RKO (cell line): ENCODE measurements at places on chromosomes 16 and 17.

- DNase-seq: peak; percentile 2
Observed at GRCh38 chr16:83533193-83533592, 274.6 kb upstream of the HSBP1 start.

DNA sequence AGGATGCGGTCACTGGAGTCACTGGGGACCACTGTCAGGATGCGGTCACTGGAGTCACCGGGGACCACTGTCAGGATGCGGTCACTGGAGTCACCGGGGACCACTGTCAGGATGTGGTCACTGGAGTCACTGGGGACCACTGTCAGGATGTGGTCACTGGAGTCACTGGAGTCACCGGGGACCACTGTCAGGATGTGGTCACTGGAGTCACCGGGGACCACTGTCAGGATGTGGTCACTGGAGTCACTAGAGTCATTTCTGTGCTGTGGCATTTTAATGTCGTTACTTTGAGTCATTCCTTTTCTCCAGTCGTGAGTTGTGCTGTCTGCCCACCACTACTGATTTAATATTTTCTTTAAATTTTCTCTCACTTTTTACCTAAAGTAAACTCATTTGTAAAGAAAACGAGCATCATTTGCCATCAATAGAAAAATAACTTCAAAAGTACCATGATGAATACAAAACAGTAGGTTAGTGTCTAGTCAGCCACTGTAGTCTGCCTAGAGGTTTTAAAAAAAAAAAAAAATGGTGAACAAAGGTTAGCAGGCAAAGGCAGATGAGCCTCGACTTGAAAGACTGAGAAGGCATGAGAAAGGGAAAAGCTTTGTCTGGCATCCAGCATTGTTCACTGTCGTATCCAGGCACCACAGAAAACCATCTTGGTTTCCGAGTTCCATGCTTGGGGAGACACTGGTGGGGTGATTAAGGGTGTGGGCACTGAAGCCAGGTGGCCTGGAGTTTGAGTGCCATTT is 346.6 kb downstream of the SNX29 start:
- peak; percentile 2 for DNase-seq

- peak; percentile 40 for DNase-seq
Observed at GRCh38 chr17:75517297-75517865, 1.1 kb downstream of the TSEN54 start.

DNA sequence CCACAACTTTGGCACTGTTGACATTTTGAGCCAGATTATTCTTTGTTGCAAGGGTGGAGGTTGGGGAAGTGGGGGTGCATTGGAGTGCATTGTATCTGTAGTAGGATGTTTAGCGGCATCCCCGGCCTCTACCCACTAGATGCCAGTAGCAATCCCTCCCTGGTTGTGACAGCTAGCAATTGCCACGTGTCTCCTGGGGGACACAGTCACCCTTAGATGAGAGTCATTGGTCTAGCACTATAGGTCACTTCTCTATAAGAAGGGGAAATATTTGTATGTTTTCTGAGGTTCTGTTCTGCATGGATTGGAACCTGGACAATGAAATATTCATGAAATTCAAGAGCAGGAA is 32.4 kb downstream of the MSI2 start:
- no peak for DNase-seq

DNA sequence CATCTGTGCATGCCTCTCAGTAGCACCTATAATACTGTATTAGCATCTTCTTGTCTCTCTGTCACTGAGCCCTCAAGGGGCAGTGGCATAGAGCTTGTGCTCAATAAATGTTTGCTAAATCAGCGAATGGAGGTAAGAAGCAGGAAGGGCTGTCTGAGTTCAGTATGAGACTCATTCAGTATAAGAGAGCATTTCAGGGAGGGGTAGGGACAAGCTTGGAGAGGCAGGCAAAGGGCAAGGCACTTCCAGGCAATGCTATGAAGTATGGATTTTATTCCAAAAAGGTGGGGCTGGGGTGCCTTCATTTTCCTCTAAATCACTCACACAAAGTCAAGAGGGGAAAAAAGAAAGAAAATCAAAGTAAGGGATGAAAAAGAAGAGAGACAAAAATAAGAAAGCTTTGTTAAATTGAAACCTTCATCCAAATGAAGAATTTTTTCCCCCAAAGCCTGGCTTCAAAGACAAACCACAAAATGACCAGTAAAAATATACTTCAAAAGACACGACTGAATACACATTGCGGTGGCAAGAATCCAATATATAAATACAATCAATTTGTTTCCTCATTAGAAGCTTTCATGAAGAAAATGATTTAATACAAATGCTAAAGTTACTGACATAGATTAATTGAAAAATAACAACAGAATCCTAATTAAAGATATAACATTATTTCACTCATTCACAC is 51.2 kb downstream of the SKAP1 start:
- DNase-seq: no peak

DNA sequence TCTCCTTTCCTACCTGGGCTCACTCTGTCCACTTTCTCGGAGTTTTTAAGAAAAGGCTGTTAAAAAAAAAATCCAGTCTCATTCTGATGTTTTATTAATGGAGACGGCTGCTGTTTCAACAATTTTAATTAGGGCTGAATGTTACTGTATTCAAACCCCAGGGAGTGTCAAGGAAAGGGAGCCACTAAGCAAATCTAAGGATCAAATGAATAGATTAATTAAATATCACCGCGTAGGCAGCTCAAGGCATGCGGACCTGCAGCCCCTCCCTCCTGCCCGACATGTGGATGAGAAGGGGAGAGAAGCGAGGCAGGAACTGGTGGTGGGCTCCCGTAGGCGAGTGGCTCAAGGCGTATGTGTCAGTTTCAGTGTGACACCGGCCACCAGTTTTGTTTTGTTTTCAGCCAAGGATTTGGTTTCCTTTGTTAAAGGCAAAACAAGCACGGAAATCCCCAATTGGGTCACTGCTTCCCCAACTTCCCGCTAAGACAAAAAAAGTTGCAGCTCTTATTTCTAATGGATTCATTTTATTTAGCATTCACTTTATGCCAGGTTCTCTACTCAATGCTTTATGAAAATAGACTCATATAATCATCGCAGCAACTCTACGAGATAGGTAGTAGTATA is 110.6 kb downstream of the GP2 start:
- no peak for DNase-seq

DNA sequence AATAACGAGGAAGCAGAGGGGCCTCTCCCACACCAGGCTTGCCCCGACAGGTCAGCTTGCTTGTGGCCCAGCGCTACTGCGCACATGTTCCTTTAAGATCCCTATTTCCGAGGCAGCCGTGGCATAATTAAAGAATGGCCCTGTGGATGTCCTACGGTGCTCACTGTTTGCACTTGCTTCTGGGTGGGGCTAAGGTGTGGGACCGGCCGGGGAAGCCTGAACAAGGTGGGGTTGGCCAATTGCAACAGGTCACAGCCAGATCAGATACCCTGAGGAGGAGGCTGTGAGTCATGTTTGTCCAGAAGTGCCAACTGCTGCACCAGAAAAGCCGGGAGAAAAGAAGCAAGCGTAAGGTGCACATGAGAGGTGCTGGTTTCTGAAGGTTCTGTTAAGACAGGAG is 158.5 kb upstream of the CACNG5 start:
- no peak for DNase-seq

- peak; percentile 91 for DNase-seq
Observed at GRCh38 chr17:43778337-43779144, at the start of gene DUSP3. Gene DUSP3, minus strand, starts transcription at chr17:43778977. Its CDS starts 53 bp downstream, at chr17:43778924.

DNA sequence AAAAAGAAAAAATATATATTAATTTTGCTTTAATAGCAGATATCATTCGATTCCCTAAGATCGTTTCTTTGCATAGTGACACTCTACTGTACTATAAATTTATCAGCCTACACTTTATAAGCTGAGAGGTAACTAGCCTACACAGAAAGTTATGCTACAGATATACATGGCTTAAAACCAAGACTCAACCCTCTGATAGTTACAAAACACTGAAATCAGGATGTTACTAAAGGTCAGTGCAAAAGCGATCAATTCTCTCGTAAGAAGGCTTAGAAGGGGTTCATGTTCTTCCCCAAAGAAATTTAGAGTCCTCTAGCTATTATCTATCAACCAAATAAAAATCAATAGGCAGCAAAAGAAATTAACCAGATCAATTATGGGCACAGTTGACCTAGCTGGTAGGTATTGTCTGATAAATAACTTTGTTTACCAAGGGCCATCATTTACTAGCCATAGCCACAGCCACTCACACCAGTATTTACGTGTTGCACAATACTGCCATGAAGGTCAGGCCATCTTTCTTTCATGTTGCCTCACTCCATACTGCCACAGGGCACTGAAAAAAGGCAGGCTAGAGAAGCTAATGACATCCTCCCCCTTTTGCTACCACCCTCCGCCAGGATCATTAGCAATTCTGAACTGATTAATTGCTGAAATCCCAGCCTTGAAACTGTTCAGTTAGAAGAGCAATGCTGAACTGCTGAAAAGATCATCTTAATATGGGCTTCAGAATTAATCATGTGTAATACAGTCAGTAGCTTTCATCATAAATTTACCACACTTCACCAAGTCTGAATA is 43.7 kb downstream of the RND2 start:
- DNase-seq: no peak

DNA sequence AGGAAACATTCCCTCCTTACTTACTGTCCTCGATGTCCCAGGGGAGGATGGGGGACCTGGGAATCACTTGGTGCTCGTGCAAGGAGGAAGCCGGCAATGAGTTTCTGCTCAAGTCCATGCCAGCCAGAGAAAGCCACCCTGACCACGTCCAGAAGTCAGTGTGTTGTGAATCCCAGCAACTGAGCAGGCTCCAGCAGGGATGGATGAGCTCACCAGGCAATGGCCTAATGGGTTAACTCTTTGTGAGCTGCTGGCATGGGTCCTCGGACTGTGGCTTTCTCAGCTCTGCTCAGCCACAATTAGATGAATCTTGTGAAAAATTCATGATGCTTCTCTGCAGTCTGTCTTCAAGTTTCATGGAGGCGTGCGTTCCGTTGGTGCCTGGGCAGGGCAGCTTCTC is at the start of gene PIRT:
Gene PIRT, minus strand, starts transcription at position 167 of the 400 bp plus-strand sequence. CDS start 12,442 bp downstream, outside the sequence.
- DNase-seq: no peak

GRCh38 chr16:13957197-13958078 is 37.5 kb downstream of the ERCC4 start:
- DNase-seq: peak; percentile 88

DNA sequence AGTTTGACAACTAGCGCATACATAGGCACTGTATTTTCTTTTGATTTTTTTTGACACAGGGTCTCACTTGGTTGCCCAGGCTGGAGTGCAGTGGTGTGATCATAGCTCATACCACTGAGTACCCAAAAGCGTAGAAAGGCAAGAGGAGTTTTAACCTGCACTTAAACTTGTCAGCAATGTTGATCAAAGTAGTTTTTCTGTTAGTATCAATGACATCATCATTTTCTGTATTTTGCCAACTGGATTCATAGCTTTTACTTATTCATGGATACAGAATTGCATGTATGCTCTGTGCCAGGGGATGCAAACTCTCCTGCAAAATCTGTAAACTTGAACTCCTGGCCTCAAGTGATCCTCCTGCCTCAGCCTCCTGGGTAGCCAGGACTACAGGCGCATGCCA is 55.9 kb upstream of the ATP2A3 start:
- no peak for DNase-seq

DNA sequence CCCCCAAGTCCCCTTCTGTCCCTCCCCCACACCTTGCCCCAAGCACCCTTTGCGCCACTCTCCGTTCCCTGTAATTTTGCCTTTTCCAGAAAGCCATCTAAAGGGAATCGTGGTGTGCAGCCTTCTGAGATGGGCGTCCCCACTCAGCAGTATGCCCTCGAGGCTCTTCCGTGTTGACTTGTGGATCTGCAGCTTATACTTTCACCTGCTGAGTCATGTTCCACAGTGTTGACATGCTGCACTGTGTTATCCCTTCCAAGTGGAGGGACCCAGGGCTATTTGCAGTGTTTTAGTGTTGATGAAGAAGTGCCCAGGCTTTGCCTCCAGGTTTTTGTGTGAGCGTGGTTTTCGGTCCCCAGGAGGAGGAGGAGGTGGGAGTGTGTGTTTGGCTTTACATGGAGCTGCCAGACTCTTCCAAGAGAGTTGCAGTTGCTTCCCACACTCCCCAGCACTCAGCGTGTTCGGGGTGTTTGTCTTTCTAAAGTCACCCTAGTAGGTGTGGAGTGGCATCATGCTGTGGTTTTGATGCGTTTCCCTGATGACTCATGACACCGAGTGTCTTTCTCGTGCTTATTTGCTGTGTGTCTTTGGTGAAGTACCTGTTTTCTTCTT is 32.1 kb upstream of the JPT2 start:
- no peak for DNase-seq

DNA sequence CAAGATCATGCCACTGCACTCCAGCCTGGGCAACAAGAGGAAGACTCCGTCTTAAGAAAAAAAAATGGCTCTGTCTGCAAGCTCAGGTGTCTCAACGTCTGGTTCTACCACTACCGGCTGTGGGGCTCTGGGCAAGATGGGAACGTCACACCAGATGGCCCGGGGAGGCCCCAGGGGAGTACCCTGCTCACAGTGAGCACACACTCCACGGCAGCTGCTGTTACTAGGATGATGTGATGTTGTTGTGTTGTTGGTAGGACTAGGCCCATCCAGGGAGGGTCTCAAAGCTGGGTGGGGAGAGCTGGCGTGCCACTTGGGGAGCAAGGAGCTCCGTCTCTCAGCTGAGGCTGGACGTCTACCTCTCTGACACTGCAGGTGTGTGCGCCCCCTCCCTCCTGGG is 9.4 kb upstream of the NPTX1 start:
- no peak for DNase-seq

DNA sequence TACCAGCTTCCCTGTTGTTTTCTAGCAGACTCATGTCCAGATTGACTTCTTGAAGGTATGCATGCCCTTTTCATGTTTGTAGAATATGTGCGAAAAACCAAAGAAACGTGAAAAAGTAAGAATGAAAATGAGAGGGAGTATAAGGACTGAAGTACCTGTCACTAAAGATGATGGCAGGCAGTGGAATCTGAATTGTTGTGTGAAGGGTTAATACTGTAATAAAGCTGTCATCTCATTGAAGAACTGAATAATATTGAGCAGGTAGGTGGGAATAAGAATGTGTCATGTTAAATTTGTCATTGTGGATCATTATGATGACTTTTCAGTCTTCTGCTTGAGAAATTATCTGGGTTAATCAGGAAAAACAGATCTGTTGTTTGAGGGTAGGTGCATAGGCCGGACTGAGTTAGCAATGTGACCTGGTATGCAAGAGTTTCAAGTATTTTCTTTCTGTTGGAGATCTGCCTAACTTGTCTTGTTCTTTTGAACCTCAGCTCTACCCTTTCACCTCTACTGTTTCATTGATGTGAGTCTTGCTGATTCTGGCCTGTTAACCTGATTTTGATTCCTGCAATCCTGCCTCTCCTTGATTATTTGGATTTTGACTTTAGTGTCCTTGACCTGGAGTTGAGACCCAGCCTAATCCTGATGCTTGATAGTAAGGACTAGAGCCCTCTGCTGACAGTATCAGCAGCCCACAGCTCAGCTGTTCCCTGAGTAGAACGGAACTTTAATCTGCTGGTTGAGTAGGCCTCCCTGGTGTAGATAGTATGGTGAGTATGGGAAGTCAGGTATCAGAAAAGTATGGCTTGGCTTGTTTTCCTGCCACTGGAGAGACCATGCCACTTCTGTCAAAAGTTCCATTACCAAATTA is 64.6 kb downstream of the MAP2K4 start:
- DNase-seq: no peak
